ENCODE measurements at places on chromosomes 2 and 18.
A peak's percentile ranks its signal among the peaks of the same experiment; 100 is the strongest.

DNA sequence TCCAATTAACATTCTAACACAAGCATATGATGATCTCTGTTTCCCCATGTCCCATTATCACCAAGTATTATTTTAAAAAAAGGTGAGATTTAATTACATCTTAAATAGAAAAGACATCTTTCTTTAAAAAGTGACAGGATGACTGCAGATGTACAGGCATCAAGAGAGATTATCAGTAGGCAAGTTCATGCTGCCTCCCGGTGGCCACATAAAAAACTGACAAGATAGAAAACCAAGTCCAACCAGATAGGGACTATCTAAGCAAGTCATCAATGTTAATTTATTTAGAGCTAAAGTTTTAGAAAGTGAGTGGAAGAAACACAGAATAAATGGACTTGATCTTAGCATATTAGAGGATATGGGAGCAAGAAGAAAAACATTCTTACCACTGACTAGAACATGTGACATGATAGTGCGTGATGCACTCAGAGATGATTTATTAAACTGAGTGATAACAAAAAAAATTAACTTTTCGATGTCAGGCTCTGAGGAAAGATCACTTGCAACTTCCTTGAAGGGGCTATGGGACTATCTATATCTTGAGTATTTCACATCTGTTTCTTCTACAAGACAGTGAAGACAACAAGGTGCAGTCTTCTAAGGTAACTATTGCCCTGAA lies 5.4 kb upstream of the TDRD15 start:
- DNase-seq, result peak; percentile 53

GRCh38 chr2:102037681-102038080 lies 45.9 kb downstream of the IL1R2 start:
- DNase-seq, result no peak

DNA sequence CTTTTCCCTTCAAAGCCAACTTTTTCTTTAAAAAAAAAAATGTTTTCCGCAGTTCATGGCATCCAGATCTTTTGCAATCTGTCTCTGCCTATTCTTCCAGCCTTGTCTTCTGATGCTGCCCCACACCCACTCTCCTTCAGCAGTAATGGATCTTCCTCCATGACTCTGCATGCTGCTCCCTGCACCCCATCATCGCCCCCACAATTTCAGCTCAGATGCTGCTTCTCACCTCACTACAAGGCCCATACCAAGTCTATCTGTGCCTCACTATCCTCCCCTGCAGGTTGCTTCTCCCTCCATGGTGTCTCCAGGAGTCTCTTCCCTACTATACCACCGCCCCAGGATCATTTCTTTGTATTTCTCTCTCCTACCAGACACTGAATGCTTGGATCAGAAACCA lies 260.6 kb downstream of the ANAPC1 start:
- no peak for DNase-seq

DNA sequence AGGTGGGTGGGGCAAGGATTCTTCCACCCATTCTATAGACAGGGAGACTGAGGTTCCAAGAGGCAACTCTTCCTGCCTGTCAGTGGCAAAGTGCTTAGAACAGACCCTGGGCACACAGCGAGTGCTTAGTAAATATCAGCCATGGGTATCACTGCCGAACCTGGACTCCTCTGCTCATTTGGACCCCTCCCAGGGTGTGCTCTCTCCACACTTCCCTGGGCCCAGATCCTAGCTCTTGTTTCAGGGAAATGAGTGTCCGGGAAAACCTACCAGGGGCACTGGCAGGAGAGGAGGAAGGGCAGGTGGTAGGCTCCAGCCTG lies 136.3 kb downstream of the CYP26B1 start:
- DNase-seq, result no peak

GRCh38 chr18:1244397-1245122 lies 339.9 kb downstream of the ADCYAP1 start:
- DNase-seq, result no peak

- no peak for DNase-seq
Measured at GRCh38 chr2:72475246-72475645, 327.6 kb upstream of the CYP26B1 start.

DNA sequence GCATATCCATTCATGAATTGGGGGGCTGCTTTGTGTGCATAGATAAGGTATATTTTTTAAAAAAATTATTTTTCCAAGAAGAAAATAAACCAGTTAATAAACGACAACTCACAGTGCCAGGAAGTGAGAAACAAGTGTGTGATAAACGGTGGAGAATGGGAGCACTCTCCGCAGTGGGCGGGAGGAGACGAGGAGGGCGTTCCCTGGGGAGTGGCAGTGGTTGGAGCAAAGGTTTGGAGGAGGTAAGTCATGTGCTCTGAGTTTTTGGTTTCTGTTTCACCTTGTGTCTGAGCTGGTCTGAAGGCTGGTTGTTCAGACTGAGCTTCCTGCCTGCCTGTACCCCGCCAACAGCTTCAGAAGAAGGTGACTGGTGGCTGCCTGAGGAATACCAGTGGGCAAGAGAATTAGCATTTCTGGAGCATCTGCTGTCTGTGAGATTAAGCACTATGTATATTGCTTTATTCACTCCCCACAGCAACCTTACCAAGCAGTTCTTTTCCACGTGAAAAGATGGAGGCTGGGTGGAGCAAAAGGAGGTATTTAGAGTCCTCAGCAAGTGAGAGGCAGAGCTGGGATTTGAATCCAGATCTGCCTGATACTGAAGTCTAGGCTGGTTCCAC lies 27.0 kb upstream of the CASP8 start:
- peak; percentile 96 for DNase-seq

GRCh38 chr18:79380816-79381806 lies 14.6 kb upstream of the NFATC1 start:
- DNase-seq, result peak; percentile 57

- DNase-seq, result no peak
Measured at GRCh38 chr2:167471332-167471731, 583.1 kb downstream of the XIRP2 start.

GRCh38 chr2:44707945-44708660 lies 233.4 kb upstream of the SIX3 start:
- peak; percentile 33 for DNase-seq

DNA sequence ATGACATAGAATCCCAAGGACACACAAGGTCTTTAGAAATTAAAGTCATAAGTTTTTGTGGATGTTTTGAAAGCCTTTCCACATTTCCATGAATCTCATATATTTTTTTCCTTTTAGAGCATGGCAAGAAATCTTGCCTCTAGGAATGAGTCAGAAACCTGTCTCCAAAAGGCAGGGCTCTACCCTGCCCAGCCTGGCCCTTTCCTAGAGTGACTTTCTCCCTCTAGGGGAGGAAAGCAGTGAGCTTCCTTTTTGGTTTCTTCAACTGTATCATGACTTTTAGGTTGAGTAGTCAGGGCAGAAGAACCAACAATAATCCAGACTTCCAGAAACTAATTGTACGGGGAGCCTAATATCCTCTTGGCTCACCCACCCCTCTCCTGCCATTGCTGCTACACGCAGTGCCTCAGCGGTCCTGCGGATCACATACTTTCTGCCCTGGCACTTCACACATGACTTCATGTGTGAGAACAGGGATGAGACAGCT lies 300.3 kb downstream of the AGPS start:
- DNase-seq, result no peak

DNA sequence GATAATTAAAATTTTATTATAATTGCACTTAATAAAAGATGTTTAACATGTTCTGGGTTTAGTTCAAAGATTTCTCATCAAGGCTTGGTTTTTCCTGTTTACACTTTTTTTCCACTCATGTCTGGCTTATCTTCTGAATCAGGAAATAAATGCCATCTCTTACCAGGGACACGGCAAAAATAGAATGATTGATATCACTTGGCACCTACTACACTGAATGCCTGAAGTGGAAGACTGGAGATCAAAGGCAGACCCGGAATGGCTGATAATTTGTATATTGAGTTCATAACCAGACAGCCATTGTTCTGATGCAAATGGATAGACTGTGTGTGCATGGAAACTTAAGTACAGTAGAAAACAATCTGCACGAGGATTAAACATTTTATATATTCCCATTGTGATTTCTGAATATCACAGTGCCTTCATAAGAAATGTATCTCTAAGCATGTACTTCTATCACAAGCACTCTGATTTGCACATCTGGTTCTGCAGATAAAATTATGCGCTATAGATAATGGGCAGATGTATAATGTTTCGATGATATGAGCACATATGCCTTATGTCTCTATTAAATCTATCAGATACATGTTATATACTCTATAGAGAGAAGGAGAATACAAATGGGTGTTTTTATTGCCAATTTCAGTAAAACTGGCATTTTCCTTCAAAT lies 304.8 kb downstream of the RND3 start:
- no peak for DNase-seq

GRCh38 chr2:236169741-236170589 lies 1.8 kb upstream of the GBX2 start:
- no peak for DNase-seq

GRCh38 chr18:29063346-29063745 lies 886.4 kb upstream of the CDH2 start:
- DNase-seq, result no peak

DNA sequence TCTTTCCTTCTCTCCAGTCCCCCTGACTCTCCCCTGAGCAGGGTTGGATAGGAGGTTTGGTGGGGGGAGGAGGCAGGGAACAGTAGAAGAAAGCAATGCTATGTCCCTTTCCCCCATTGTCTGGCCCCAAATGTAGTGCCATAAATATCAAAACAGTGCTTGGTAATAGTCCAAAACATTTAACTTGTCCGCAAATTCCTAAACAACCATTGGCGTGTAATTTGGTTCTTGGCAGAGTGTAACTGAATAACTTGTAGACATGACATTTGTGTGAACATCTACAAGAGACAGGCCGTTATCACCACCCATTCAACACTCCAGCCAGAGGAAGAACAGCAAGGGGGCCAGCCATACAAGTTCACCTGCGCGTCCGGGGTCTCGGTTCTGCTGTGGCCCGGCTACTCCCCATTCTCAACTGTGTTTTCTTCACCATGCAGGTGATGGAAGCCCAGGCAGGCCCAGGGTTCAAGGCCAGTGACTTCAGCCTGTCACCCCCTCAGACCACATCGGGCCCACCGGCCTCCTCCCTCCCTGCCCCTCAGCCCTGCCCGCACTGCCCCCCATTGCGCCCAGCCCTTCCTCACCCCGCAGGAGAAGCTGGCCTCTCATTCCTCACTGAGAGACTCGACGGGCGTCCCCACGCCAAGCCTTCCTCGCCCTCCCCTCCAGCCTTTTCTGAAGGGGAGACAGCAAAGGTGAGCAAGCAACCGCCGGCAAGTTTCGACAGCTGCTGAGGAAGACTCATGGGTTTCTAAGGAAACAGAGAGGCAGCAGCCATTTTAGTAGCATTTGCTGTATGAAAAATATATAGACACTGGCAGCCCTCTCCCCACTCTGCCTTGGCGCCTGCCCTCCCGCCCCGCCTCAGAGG lies 699 bp upstream of the RAPGEF4 start:
- DNase-seq, result no peak

DNA sequence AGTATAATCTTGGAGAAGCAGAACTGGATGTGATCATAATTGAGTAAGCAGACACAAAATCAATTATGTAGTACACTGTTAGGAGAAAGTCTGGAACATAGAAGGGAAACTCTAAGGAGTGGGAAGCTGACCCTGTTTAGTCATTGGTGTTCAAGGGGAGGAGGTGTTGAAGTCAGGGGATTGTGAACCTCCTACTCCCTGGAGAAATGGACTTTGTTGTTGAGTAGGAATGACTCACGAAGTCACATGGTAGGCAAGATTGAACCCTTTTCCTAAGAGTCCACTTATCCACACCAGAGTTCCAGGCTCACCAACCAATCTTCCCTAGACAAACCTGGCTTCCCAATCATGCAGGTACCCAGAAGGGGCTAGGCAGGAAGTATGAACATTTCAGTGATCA lies 81.0 kb upstream of the BCL11A start:
- DNase-seq, result no peak

DNA sequence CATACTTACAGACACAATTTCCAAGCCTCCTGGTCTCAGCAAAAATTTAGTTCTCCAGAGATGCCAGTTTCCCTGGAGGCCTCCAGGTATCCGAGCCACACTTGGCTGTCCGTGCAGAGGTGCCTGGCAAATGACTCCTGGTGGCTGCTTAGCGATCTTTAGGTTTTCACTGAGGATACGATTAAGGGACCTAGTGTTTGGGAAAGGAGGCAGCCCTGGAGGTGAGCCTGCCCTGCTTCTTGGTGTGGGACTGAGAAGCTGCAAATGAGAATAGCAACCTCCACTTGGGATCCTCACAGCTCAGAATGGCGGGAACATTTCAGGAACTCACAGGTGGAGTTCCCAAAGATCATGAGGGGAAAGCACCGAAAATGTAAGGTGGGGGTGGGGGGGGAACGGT lies 217.6 kb downstream of the ALPK2 start:
- no peak for DNase-seq

- no peak for DNase-seq
Measured at GRCh38 chr2:215973954-215974699, 39.2 kb downstream of the MREG start.

- DNase-seq, result no peak
Measured at GRCh38 chr2:207928079-207928478, 97.2 kb downstream of the PLEKHM3 start.

- peak; percentile 83 for DNase-seq
Measured at GRCh38 chr2:196263181-196263747, 91.9 kb upstream of the STK17B start.

DNA sequence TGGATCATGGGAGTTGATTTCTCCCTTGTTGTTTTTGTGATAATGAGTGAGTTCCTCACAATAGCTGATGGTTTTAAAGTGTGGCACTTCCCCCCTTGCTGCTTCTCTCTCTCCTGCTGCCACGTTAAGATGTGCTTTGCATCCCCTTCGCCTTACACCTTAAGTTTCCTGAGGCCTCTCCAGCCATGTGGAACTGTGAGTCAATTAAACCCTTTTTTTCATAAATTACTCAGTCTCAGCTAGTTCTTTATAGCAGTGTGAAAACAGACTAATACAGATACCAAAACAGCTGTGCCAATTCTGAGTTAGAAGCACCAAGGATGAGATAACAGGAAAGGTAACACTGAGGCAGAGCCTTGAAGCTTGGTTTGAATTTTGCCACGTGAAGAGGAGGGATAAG lies 44.7 kb downstream of the ITSN2 start:
- no peak for DNase-seq

DNA sequence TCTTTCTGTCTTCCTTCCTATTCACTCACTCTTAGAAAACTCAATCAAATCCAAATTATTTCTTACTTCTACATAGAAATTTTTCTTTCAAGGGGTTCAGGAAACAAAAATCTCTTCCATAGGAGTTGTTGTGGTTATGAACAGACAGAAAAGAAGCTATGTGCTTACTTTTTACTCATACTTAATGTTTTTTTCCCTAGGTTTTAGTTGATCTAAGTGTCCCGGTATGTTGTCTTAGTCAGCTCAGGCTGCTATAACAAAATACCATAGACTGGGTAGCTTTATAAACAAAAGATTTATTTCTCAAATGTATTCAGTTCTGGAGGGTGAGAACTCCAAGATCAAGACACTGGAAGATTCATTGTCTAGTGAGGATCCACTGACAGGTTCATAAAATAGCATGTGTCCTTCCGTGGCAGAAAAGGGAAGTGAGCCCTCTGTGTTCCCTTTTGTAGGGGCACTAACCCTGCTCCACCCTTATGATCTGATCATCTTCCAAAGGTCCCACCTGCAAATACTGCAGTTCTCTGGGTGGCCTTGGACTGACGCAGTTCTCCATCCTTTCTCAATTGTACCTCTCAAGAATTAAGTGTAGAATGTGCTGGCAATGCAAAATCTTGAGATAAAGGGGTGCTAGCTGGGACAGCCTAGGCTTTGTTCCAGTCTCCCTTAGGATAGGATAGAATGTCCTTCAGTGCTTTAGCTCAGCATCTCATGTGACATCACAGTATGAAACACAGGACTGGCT lies 14.4 kb upstream of the VRK2 start:
- no peak for DNase-seq

- DNase-seq, result no peak
Measured at GRCh38 chr2:120367649-120368048, 21.7 kb downstream of the INHBB start.

- no peak for DNase-seq
Measured at GRCh38 chr2:96733931-96734330, 5.9 kb downstream of the LMAN2L start.
